ENCODE measurements at places on chromosomes 3 and 15.

GRCh38 chr3:9976721-9977709 is 9.6 kb downstream of the EMC3 start:
- DNase-seq, result peak; percentile 41

- DNase-seq, result no peak
These were observed 346.2 kb downstream of the NTRK3 start for GRCh38 chr15:87910301-87910700.

DNA sequence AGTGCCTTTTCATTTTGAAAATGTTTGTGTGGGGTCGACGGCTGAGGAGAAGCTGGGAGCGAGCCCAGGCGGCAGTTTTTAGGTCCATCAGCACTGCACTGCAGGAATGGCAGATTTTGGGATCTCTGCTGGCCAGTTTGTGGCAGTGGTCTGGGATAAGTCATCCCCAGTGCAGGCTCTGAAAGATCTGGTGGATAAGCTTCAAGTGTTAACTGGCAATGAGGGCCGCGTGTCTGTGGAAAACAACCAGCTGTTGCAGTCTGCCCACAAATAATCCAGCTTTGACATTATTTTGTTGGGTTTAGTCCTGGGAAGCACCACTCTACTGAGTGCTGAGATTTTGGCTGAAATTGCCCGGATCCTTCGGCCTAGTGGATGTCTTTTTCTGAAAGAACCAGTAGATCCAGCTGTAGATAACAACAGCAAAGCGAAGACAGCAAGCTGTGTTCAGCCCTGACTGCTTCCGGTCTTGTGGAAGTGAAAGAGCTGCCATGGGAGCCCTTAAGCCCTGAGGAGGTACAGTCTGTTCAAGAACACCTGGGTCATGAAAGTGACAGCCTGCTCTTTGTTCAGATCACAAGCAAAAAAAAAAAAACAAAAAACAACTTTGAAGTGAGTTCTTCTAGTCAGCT is 13.1 kb upstream of the ANP32A start:
- DNase-seq, result no peak

- DNase-seq, result peak; percentile 90
These were observed 4.0 kb downstream of the CCDC33 start for GRCh38 chr15:74240002-74240568.

- no peak for DNase-seq
These were observed 1.1 kb upstream of the ZNF639 start for GRCh38 chr3:179321668-179322285.

GRCh38 chr3:151312972-151313371 is 3.6 kb downstream of the GPR87 start:
- DNase-seq, result no peak

DNA sequence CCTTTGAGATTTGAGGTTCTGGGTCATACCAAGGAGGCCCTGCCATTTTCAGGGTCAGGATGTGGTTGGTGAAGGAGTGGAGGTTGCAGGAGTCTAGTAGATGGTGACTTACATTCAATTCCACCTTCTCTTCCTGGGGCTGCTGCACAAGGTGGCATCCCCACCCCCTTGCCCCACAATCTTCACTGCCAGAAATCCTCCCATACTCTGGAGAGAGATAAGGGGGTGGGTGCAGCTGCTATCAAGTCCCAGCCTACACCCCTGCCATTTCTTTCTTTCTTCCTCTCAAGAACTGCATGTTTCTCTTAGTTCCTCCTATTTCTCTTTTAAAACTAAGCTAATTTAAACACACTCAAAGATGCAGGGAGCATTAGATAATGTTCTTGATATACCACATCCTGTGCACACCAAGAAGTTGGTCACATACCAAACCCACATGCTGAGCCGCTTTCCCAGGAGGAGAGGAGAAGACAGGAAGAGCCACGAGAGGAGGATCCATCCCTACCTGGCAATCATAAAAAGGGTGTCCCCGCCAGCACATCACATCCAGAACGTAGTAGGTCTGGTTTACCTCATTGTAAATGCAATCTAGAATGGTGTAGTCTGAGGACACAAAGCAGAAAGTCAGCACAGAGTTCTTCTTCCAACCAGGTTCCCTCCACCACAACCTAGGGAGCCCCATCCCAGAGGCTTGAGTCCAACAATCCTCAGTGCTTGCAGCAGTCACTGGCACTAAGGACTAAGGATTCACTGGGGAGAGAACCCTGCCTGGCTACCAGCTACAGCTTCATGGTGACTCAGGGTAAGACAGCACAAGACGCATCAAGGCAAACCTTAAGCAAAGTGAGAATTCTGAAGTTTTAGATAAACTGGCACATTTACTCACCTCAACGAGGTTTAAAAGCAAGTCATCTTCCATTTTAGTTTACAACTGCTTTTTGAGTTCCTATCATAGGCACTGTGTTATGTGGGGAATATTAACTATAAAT is 18.5 kb downstream of the SNUPN start:
- DNase-seq, result no peak

- DNase-seq, result no peak
These were observed 19.0 kb downstream of the FAH start for GRCh38 chr15:80171787-80172186.

- no peak for DNase-seq
These were observed 196.0 kb downstream of the DIPK2A start for GRCh38 chr3:144167634-144168033.

DNA sequence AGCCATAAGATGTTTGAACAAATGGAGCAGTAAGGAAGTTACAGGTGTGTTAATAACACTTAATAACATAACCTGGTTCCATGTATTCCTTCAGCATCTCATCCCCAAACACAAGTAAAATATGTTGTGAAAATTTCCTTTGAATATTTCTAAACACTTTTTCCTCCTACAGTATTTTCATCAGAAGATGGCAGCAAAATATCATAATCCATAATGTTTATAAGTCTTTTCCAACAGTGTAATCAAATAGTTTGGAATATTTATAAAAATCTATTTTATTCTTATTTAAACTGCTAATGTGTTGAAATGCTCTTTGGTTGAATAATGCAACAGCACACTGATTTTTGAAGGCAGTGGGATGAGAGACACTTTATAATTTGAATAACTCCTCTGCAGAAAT is 1020.5 kb downstream of the OTOL1 start:
- no peak for DNase-seq

DNA sequence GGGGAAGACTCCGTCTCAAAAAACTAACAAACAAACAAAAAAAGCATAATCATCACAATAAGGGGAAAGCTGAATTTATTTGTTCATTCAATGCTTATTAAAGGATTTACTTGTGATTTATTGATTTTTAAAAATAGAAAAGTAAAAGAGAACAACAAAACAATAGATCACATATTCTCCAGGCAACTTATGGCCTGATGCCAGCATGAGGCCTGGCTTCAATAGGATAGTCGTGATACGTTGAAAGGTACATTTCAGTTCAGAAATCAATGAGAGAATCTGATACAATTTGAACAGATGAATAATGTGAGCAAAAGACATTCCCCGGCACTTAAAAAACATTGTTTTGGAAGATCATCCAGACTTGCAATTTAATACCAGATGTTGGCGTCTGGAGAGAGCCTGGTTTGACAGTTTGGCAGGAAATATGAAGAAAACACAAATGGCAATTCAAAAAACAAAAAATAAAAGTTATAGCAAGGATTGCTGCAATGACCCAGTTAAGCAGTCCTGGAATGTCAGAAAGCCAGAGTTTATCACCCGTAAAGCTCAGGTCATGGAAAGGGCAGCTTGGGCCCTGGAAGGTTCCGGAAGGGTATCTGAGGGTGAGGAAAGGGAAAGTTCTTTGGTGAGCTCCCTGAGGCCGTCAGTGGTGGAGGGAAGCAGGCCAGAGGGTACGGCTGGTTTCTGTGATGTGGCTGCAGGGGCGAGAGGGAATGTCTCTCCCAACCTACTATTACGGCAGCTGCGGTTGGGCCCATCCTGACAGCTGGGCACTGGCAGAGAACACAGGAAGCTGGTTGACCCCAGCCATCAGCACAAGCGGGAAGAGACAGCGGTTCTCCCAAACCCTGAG is 230.2 kb upstream of the HES1 start:
- no peak for DNase-seq

GRCh38 chr15:70268698-70269251 is 171.1 kb upstream of the TLE3 start:
- no peak for DNase-seq

- DNase-seq, result no peak
These were observed 38.3 kb downstream of the CALML4 start for GRCh38 chr15:68166847-68167246.

- DNase-seq, result no peak
These were observed 10.4 kb downstream of the SLITRK3 start for GRCh38 chr3:165185707-165186327.

- no peak for DNase-seq
These were observed 86.3 kb downstream of the TMEM108 start for GRCh38 chr3:133124511-133124910.

- DNase-seq, result no peak
These were observed 45.5 kb downstream of the SSUH2 start for GRCh38 chr3:8599146-8599545.

DNA sequence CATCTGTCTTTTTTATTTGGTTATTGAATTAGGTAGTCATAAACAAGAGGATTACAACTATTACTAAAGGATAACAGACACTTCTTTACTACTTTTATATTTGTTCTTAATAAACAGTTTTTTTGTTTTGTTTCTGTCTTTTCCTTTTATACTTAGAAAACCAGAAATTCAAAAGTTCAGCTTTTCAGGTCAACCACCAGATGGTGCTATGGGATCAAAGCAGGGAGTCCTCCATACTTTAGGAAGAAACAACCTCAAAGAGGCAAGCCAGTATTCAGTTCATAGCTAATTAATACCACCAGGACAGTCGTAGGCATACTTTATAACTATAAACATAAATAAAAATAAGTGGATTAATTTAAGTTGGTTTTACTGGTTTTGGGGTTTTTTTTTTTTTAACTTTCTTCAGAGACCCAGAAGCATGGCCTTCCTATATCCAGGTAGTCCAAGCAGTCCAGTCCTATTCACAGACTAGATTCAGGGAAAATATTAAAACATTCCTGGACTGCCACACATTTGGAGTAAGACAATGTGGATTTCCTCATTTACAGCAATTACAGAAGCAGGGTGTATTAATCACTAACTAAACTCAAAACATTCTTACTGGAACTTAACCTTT is 16.0 kb upstream of the EID1 start:
- DNase-seq, result no peak

- DNase-seq, result no peak
These were observed 54.7 kb downstream of the FEM1B start for GRCh38 chr15:68332266-68332665.

DNA sequence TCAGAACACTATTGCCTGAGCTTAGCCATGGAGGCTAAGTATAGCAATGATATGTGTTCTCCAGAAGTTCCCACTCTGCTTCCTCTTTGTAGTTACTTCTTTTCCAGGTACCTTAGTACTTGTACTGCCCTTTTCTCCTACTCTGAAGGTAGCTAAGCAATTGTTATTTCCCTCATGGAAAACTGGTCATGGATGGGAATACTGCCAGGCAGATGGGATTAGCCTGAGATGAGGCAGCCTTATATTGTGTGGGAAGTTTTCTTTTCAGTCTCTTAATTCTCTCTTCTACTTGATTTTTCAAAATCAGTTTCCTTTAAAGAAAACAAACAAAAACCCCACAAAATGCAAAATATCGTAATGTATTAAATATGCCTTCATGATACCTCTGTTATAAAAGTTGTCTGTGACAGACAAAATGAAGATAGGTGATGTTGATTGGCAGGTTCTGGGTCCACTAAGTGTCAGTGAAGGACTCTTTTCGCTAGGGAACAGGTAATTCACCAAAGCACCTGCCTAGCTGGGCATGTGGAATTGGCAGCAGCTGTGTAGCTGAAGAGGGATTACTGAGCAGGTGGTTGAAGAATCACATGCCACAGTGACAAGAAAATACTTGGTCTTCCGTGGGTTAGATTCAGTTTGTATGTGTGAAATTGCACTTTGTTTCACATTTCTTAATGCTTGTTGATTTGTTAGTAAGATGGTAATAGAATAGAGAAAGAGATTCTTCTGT is 4.1 kb downstream of the ZNF609 start:
- no peak for DNase-seq

- no peak for DNase-seq
These were observed 61.2 kb upstream of the FURIN start for GRCh38 chr15:90807074-90807785.

- no peak for DNase-seq
These were observed 888.3 kb upstream of the NR2F2 start for GRCh38 chr15:95442107-95442719.

GRCh38 chr3:12303993-12304392 is 15.1 kb downstream of the PPARG start:
- no peak for DNase-seq

DNA sequence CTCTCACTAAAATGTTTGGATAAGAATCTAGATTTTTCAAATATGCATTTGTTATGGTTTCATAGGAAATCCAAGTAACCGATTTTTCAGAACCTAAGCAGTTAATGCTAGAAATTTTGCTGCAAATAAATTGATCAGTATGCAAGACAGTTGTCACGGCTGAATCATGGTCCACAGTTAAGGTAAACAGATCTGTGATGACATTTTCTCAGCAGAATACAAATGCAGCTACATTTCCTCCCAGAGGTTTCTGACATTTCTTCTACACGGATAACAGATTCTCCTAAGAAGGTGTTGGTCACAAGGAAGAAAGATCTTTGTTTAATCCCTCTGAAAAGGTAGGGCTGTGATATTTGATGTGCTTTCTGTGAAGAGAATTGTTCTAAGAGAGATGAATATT is 36.9 kb downstream of the ARNT2 start:
- no peak for DNase-seq

DNA sequence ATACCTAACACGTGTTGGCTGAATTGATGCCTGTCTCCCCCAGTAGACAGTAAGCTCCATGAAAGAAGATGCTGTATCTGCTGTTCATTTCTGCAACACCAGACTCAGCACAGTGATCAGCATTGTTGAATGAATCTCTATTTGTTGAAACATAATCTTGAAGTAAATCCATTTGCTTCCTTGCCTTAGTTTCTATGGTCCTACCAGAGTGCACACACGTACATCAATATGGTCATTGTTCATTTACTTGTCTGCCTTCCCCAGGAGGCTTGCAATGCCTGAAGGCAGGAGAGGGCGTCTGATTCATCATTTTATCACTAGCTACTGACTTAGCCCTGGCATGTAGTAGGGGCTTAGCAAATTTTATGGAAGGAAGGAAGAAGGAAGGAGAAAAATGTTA is 19.2 kb downstream of the RBP2 start:
- no peak for DNase-seq

- DNase-seq, result no peak
These were observed 58.9 kb downstream of the CNOT10 start for GRCh38 chr3:32743934-32744333.

GRCh38 chr3:183349421-183350157 is 78.8 kb downstream of the MCF2L2 start:
- DNase-seq, result no peak

GRCh38 chr15:66057089-66057488 is 187.8 kb downstream of the RAB11A start:
- DNase-seq, result no peak

- DNase-seq, result no peak
These were observed 115.1 kb upstream of the PLXNA1 start for GRCh38 chr3:126867863-126868200.

DNA sequence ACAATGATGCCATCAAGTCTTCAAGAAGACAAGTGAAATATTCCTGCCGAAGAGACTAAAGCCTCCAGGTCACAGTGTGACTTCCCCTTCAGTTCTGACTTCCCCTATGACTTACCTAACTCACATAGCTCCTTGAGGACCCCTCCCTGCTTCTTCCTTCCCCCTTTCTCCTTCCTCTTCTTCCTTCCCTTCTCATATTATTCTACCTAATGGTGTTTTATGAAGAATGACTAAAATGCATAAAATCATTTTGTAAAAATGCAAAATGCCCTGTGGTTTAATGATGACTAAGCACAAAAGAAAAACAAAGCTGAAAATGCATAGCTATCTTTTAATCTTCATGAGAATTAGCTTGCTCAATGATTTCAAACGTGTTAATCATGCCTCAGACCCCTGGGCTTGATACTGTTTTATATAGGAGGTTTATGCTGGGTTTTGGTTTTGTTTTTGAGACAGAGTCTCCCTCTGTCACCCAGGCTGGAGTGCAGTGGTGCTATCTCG is 26.1 kb upstream of the TM4SF4 start:
- DNase-seq, result no peak

Data from brain pericyte (primary cell).